Skin of body (tissue), 3 donors: ENCODE measurements at places on chromosomes 3 and 15. TPM values are rescaled to one million over a fixed set of nuclear protein-coding genes. Genes with fewer than 3 reads are reported as not detected.

DNA sequence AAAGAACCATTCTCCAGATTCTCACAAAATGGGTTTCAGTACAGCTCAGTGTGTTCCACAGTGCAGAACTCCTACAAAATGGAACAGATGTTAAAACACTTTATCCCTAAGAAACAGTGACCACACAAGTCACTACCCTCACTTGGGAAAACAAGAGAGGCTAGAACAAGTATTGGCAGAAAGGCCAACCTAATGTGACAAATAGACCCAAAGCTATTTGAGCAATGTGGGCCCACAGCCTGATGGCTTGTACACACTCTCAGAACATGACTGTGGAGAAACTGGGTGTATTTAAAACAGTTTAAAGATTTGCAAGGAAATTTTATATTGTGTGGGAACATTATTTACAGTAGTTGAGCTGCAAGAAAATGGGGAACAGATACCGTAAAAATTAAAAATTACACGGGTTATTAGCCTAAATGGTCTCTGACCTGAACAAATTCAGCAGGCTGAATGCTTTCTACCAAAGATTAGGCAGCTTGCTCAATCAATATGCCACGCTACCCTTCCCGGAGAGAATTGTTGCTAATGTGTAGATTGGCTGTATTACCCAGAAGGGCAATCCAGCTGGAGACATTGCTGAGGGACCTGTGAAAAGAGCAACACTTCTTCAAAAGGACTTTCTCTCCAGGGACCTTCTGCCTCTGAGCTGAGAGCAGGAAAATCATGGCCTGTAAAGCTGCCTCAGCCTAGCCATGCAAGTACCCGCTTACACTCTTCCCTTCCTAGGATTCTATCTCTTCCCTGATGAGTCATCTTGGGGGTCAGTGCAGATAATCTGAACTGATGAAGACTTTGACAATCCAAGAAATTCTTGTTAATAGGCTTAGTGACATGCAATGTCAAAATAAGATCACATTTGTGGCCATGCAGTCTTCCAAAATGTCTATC is 97.1 kb downstream of the STRIT1 start:
- DNase-seq, result no peak

The MEIS2 gene
- 25.5 TPM for total RNA-seq

GRCh38 chr3:119184796-119185570 is 11.6 kb downstream of the UPK1B start:
- DNase-seq, result no peak

GRCh38 chr15:100124361-100124760 is 217.4 kb downstream of the ADAMTS17 start:
- no peak for DNase-seq

GRCh38 chr15:65824031-65824743 is 32.1 kb upstream of the DENND4A start:
- DNase-seq, result no peak

The GXYLT2 gene
- total RNA-seq, result 65.3 TPM

DNA sequence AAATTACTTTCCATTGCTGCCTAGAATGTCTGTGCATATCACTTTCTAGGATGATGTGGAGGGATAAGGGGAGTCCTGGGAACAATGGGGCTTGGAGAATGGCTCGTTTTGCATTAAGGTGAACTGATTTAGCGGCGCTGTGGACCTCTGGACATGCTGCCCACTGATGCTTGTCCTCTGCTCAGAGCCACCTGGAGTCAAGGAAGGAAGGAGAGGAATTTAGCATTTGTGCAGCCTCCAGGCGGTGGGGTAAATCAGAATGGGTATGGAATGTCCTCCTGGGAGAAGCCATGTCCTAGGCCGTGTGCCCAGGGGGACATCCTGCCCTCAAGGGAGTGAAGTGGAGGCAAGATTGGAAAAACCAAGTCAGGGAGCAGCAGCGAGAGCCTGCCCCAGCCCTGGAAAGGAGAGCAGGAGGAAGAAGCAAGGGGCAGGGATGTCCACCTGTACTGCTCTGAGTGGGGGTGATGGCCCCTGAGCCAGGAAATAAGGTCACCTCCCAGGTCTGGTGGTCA is 37.8 kb downstream of the KY start:
- no peak for DNase-seq

DNA sequence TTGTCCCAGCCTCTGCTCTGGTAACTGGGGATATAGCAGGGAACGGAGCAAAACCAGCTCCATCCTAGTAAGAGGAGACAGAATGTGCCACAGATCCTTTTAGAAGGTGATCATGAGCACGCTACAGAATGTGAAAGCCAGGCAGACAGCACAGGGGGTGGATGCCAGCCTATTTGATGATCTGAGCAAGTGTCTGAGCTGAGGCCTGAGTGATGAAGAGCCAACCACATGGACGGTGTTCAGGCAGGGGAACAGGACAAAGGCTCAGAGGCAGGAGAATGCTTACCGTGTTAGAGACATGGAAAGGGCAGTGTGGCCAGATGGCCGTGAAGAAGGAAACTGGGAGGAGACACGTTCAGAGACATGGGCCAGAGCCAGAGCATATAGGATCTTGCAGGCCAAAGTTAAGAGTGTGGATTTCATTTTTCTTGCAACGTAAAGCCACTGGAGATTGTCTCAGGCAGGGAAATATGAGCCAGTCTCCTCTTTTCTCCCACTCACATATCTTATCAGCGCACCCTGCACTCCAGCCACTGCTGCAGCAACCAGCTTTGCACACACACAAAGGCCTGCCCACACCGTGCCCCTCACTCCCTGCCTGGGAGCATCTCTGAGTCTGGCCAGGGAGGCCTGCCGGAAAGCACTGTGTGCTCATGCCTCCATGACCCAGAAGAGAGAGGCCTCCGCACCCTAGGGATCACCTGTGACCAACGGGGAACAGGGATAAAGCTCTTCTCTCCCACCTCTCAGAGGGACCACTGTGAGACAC is 20.1 kb downstream of the RAB43 start:
- no peak for DNase-seq

- no peak for DNase-seq
Measured at GRCh38 chr15:76803049-76803571, 102.0 kb downstream of the SCAPER start.
